ENCODE measurements at places on chromosomes 2 and 18. TPM values are rescaled to one million over a fixed set of nuclear protein-coding genes. Genes with fewer than 3 reads are reported as not detected.

Gene AMER3
- polyA plus RNA-seq: not detected

Gene PLA2R1
- polyA plus RNA-seq: 71.9 TPM

Gene EIPR1
- 37.8 TPM for polyA plus RNA-seq

Gene NR4A2
- polyA plus RNA-seq: 3.1 TPM

Gene GCG
- not detected for polyA plus RNA-seq

Gene ING5
- polyA plus RNA-seq: 37.7 TPM

Gene ABHD3
- polyA plus RNA-seq: 13.1 TPM

Gene VWA3B
- not detected for polyA plus RNA-seq

Gene NT5DC4
- polyA plus RNA-seq: not detected

Gene ZNF396
- polyA plus RNA-seq: 4.7 TPM

Gene CYP27A1
- polyA plus RNA-seq: 43.3 TPM

Gene WDCP
- polyA plus RNA-seq: 2.9 TPM

Gene M1AP
- 0.49 TPM for polyA plus RNA-seq

Gene ACOXL
- not detected for polyA plus RNA-seq

Gene SKOR2
- polyA plus RNA-seq: not detected

Gene GATA6
- polyA plus RNA-seq: 1.7 TPM

Gene PLGLB1
- polyA plus RNA-seq: 3.3 TPM

Gene ZNF142
- 3.7 TPM for polyA plus RNA-seq

- no peak for DNase-seq
These were observed 120.4 kb upstream of the NEDD4L start for GRCh38 chr18:57923611-57924010.

- DNase-seq: no peak
These were observed 32.0 kb upstream of the ANKRD62 start for GRCh38 chr18:12061685-12062084.

DNA sequence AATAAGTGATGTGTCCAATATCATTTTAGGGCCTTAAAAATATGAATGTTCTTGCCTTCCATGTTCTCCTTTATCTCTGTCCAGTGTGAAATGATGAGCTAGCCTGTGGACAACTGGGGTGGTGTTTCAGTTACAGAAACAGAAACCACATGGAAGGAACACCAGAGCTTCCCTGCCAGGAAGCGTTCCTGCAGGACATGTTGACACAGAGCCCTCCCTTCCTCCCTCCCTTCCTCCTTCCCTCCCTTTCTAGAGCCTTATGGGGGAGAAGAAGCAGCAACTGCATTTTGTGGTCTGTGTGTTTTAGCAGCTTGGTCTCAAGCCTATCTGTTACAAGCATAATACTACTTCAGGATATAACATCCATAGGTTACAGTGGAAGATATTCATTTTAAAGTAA lies 539.7 kb upstream of the NETO1 start:
- peak; percentile 56 for DNase-seq

DNA sequence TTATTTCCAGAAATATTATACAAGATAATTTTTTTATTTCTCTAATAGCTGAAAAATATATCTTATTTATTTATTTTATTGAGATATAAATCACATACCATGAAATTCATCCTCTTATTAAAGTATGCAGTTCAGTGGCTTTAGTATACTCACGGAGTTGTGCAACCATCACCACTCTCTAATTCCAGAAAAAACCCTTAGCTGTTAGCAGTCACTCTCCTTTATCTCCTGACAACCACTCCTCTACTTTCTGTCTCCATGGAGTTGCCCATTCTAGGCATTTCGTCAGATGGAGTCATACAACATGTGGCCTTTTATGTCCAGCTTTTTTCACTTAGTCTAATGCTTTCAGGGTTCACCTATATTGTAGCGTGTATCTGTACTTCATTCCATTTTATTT lies 66.5 kb downstream of the TCF7L1 start:
- no peak for DNase-seq

DNA sequence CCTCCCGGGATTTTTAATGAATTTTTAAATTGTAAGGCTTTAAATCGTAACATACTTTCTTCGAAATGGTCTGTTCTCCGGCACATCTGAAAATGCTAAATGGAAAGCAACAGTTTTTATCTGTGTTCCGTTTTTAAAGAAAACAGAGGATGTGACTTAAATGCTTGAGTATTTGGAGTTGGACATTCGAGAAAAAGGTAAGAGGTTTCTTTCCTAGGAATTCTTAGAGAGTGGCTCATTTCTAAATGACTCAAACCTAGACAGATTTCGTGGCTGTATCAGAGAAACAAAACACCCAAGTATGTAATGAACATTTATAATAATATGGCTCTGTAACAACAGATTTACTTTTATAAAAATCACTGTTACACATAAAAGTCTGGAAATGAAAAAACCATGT lies 177.6 kb upstream of the CCDC68 start:
- DNase-seq: no peak

GRCh38 chr2:128139624-128140023 lies 48.6 kb downstream of the UGGT1 start:
- no peak for DNase-seq

- no peak for DNase-seq
These were observed 251.6 kb upstream of the NCKAP5 start for GRCh38 chr2:133819906-133820305.

- DNase-seq: no peak
These were observed 21.4 kb upstream of the BARD1 start for GRCh38 chr2:214830794-214831346.

DNA sequence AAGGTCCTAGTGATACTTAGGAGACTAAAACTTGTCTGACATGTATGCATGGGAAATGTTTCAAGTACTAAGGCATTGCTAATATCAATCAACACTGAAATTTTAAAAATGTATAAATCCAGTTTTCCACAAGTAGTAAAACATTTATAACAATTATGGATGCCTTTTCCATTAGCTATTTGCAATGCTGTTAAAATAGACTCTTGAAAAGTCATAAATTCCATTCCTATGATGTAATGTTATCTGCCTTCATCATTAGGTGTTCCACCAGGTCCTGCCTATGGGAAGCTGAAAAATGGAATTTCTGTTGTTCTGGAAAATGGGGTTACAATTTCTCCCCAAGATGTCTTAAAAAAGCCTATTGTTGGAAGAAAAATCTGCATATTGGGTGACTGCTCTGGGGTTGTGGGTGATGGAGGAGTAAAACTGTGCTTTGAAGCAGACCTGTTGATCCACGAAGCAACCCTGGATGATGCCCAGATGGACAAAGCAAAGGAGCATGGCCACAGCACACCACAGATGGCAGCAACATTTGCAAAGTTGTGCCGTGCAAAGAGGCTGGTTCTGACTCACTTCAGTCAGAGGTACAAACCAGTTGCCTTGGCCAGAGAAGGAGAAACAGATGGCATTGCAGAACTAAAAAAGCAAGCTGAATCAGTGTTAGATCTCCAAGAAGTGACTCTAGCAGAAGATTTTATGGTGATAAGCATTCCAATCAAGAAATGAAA lies 18.7 kb downstream of the ELAC1 start:
- no peak for DNase-seq

DNA sequence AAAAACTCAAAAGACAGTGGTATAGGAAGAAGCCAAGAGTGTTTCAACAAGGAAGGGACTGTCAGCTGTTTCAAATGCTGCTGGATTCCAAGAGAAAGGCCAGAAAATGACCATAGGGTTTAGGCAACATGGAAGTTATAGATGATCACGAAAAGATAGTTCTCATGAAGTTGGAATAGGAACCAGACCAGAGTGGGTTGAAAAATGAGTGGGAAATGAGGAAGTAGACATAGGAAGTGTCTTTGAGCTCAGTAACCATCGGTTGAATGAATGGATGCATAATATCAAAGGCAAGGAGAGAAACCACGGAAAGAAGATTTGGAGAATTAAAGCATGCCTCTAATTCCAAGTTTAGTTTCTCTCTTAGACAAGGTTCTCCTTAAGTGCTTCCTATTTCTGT lies 1.3 kb downstream of the NCAPH start:
- no peak for DNase-seq

DNA sequence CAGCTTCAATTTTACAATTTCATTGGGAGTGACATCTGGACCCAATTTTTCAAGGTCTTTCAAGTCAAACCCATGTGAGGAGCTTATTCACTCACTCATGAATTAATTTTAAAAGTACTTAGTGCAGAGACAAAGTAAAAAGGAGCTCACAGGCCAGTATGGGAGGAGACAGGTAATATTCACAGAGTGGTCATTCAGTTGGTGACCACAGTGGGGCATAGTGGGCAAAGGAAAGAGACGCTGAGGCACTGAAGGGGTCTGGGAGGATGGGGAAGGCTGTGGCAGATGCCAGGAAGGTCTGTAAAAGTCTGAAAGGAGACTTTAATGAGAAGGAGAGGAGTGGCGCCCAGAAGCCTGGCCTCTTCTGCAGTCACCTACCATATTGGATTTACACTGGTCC lies 76.0 kb downstream of the CD8B2 start:
- DNase-seq: peak; percentile 35

GRCh38 chr18:79208906-79209305 lies 139.7 kb downstream of the ATP9B start:
- DNase-seq: no peak

GRCh38 chr2:135728064-135728743 lies 13.5 kb upstream of the UBXN4 start:
- DNase-seq: peak; percentile 12

DNA sequence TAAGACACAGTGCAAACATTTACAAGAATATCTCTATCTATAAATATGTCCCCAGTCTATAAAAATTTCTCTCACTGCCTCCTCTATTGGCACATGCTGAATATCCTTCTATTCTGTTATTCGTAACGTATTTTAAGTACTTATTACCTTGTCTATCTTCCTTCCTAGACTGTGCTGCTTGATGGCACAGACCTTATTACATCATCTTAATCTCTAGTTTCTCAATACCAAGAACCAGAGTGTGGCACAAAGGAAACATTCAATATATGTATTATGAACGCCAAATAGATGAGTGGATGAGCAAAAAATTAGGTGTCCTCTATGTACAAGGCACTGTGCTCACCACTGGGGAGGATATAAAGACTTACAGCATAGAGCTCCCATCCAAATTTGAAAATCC lies 282.8 kb downstream of the NBAS start:
- no peak for DNase-seq

GRCh38 chr2:113281910-113282746 lies 3.4 kb upstream of the PAX8 start:
- no peak for DNase-seq

GRCh38 chr2:74867841-74868658 lies 34.1 kb downstream of the HK2 start:
- DNase-seq: no peak

GRCh38 chr2:96809216-96809882 lies 6.7 kb upstream of the CNNM3 start:
- no peak for DNase-seq

DNA sequence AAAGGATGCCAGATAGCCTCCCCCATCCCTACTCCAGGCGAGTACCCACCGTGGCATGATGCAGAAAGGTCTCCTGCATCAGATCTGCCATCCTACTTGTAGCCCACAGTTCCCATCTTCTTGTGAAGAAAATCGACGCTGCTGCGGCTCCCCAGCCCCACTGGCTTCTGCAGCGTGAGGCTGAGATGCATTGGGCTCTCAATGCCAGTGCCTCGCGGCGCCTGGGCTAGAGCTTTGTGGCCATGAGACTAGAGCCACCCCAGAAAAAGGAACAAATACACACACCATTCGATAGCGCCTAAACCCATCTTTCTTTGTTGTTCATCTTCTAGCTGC lies 2.8 kb downstream of the NOL4 start:
- no peak for DNase-seq

DNA sequence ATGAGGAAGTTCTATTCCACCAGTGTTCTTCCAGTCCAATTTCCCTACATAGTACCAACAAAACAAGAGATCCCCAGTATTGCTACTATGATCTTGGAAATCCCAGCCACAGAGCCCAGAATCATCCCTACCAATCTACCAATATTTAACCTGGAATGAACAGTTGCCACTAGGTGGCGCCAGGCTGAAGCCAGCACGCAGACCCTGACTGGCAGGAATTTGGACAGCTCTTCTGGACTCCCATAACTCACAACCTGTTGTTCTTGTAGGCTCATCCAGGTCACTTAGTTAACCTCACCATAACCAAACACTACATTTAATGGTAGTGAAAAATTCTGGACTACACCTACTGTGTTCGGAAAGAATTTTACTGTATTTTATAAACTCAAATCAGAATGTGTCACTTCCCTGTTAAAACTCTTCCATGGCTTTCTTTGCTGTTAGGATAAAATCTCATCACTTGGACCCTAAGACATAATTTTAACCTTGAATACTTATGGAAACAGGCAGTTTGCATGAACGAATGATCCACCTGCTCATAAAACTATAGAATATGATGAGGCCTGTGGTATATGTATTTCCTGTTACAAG lies 59.8 kb upstream of the SLC38A11 start:
- peak; percentile 68 for DNase-seq

DNA sequence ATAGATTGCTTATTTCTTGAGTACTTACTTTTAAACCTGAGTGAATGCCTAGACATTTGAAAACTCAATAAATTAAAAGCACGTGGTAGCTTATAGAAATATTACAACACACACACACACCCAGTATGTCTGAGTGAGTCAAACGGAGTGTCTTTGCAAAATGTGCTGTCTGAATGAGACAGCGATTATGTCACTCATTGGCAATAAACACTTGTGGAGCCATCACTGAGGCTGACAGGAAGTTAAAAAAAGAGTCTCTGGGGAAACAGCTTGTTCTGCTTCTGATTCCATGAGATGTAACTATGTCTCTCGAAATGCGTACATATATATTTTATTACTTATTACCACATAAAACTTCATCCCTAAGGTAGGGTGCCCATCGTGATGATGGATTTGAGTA lies 22.3 kb upstream of the VPS4B start:
- DNase-seq: no peak

GRCh38 chr2:240139666-240140393 lies 628 bp downstream of the OTOS start:
- peak; percentile 49 for DNase-seq

DNA sequence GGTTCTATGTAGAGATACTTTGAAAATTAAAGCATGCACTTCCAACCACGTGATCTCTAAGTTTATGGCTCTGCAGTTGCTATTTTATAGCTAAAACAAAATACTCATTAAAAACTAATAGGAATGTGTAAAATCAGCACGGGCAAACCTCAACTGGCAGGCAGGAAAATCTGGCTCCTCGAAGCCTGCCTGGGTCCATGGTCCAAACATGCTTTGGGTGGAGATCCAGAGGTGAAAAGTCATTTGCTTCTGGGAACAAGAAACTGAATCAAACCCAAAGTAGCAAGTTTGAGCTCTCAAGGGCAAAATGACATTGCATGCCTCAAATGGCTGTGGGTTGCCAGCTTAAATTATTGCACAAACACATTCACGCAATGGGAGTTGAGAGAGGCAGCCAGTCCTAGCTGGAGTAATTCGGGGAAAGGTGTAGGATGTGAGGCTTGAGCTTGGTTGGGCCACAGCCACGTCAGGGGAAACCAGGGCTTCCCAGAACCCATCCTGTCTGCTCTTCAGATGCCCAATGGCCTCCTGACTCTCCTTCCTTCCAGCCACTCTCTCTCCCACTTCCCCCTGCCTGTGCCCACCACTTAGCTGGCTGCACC lies 75.2 kb upstream of the LCLAT1 start:
- DNase-seq: no peak

- DNase-seq: no peak
These were observed 52.4 kb downstream of the BABAM2 start for GRCh38 chr2:27942612-27943547.
